Epithelial cell of prostate (primary cell): ENCODE measurements at places on chromosomes 11 and 22.

GRCh38 chr11:10032935-10033334 is 261.1 kb downstream of the SBF2 start:
- no peak for DNase-seq

- DNase-seq, result no peak
Measured at GRCh38 chr11:111719379-111719778, 46.8 kb downstream of the PPP2R1B start.

GRCh38 chr11:113579292-113579940 is 104.2 kb upstream of the DRD2 start:
- no peak for DNase-seq

- no peak for DNase-seq
Measured at GRCh38 chr11:44134625-44135024, 39.1 kb downstream of the EXT2 start.

DNA sequence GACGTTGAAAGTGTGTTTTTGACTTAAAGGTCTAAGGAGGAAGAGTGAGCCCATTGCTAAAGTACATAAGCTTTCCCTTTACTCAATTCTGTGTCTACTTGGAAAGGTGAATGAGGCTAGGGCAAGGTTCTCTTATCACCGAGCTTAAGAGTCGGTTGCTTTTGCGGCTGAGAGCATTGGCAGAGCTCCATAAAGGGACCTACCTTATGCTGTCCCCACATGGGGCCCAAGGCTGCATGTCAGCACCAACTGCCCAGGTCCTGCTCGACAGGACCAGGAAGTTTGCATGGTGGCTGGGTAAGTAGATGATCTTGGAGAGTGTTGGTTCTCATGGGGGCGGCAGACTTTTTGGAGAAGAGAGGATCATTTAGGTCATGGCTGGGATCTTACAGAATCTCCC is 91.2 kb downstream of the ZBTB16 start:
- no peak for DNase-seq

DNA sequence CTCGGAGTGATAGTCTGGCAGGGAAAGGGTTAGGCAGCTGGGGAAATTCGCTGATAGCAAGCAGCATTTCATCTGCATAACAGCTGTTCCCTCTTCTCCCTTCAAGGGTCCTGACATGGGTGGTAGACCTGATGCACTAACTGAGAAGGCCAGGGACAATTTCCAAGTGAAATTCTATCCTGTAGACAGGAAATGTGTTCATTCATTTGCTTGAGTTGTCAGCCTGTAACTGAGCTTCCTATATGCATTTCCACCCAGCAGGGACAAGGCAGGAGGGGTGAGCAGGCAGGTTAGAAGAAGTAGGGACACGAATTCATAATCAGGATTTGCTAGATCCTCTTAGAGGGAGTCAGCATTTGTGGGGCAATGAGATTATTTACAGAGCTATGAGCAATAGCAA is 154.3 kb upstream of the NCAM1 start:
- no peak for DNase-seq

- peak; percentile 87 for DNase-seq
Measured at GRCh38 chr11:65279741-65280440, 18.1 kb downstream of the POLA2 start.

DNA sequence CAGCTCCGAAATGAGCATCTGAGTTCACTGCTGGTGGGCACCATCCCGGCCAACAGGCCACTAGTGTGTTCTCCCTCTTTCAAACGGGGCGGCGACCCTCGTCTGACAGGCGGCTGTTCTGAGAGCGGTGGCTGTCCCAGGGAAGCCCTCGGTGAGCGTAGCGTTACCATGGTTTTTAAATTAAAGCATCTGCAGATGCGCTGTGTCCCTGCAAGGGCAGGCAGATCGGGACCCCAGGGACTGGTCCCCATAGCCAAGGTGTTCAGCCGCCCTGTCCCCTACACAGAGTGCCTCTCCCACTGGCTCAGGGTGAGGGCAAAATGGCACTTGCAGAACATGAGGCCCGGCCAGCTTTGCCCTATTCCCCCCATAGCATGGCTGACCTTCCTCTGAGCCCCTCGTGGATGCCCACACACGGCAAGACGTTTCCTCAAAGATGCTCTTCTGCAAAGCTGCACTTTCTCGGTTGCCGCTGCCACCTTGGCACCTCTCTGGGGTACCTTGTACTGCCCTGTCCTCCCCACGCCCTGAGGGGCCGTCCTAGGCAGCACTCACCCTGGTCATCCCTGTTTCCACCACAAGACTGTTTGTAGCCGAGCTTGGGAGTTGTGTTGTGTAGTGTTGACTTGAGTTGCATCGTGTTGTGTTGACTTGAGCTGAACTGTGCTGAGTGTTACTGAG is 51.9 kb upstream of the KCNQ1OT1 start:
- DNase-seq, result no peak

- no peak for DNase-seq
Measured at GRCh38 chr22:49602481-49602880, 225.2 kb downstream of the BRD1 start.

GRCh38 chr11:69671734-69672465 is 3.3 kb downstream of the LTO1 start:
- DNase-seq, result no peak

GRCh38 chr22:23313791-23314567 is 133.7 kb downstream of the BCR start:
- DNase-seq, result no peak

DNA sequence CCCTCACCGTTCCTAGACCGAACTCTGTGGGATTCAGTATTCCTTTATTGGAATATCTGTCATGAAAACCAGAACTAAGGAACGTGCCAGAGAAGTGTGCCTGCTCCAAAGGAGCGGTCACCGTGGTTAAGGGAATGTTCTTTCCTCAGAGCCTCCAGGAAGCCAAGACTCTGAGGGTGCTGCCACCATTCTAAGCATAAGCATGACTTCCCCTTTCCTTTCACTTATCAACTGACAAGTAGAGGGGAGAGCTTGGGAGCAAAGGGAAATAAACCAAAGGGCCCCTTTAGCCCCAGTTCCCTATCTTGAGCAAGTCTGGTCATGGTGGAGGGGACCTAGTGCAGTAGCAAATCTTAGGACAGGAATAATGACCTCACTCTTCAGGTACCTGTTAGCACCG is 26.8 kb downstream of the CTR9 start:
- no peak for DNase-seq

DNA sequence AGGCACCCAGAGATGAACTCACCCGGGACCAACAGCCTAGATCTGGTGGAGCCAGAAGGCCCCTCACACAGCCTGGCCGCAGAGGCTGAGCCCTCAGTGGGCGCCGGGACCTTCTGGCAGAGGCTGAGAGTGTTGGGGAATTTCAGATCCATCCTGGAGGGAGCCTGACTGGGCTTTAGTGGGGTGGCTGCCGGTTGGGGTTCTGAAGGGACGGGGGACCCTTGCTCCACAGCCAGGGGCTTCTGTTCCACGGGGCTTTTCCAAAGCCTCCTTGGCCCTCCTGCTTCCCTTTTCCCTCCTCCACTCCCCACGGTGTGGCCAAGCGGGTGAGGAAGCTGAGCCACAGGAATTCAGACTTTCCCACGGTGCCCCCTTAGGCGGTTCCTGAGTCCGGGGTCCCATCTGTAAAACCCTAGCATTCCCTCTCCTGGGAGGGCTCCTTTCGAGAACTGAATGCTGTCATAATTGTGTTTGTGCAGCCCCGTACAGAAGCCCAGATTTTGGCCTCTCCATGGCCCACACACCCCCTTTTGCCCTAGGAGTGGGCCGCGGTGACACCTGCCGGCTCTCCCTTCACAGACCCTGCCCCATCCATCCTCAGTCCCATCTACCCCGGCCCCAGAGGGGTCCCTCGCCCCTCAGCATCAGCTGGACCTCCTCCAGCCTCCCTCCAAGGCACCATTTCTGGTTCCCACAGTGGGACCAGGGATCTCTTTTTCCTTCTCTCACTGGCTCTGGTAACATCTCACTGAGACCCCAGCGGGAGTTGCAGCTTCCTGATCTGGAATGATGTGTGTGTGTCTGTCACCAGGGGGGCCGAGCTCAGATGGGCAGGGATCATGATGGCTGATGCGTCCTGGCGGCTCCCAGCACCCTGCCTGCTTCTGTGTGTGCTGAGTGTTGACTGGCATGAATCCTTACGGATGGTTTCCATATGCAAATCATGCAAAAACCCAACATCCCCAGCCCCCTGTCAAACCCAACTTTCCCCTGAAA is 1048.4 kb downstream of the TBC1D22A start:
- no peak for DNase-seq

GRCh38 chr22:40335358-40335757 is 10.9 kb upstream of the ADSL start:
- DNase-seq, result no peak

DNA sequence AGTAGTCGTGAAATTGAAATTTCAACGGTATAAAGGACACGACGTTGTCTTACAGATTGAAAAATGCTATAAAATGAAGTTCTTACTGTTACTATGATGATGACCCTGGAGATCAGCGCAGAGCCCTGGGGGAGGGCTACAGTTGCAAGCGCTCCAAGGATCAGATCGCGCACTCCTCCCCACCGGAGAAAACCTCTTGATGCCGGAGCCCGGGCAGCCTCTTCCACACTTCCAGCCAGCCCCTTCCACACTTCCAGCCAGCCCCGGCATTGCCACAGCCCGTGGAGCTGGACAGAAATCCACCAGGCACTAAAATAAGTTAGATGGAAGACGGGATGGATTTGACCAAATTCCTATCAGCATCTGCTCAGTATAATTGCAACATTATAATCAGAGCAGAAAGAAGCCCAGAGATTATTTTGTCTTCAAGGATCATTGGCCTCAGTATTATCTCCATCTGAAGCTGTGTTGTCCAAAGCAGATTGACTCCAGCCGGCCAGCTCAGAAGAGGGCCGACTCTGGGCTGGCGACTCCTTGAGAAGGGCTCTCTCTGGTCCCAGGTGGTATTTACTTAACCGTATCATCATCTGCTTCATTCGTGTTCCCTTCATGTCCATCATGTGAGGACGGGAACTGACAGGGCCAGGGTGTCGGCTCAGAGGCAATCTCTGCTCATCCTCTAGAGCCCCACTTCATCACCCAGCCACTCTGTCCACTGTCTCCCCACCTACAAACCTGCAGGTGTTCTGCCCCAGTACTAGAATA is 777 bp upstream of the MICAL3 start:
- DNase-seq, result no peak

- DNase-seq, result no peak
Measured at GRCh38 chr11:18485913-18486528, 30.4 kb downstream of the LDHAL6A start.

- DNase-seq, result no peak
Measured at GRCh38 chr11:100821198-100821597, 134.1 kb downstream of the ARHGAP42 start.

GRCh38 chr11:95502522-95502921 is 271.5 kb upstream of the SESN3 start:
- DNase-seq, result no peak

GRCh38 chr11:6440906-6441358 is at the start of gene HPX:
HPX (minus strand) TSS chr11:6440987; CDS start chr11:6440963, 24 bp downstream.
- no peak for DNase-seq

GRCh38 chr22:45206233-45206632 is 34.5 kb downstream of the KIAA0930 start:
- DNase-seq, result no peak

DNA sequence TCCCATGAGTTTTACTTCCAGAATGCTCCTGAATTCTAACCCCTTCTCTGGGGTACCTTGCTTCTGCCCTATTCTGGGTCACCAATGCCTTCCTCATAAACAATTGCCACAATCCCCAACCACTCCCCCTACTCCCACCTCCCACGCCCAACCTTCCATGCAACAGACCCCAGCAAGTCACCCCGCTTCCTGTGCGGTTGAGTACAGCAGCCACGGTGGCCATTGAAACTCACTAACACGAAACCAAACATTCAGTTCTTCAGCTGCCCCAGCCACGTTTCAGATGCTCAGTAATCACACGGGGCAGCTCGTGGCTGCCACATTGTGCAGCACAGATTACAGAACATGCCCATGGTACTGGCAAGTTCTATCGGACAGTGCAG is 3.7 kb upstream of the BCR start:
- no peak for DNase-seq

- no peak for DNase-seq
Measured at GRCh38 chr11:37519781-37520180, 921.7 kb upstream of the RAG2 start.

GRCh38 chr11:121349790-121350189 is 57.2 kb downstream of the SC5D start:
- DNase-seq, result no peak

- DNase-seq, result no peak
Measured at GRCh38 chr11:18245396-18245795, 3.1 kb downstream of the SAA2 start.

- no peak for DNase-seq
Measured at GRCh38 chr22:46478083-46478551, 59.3 kb downstream of the CELSR1 start.

DNA sequence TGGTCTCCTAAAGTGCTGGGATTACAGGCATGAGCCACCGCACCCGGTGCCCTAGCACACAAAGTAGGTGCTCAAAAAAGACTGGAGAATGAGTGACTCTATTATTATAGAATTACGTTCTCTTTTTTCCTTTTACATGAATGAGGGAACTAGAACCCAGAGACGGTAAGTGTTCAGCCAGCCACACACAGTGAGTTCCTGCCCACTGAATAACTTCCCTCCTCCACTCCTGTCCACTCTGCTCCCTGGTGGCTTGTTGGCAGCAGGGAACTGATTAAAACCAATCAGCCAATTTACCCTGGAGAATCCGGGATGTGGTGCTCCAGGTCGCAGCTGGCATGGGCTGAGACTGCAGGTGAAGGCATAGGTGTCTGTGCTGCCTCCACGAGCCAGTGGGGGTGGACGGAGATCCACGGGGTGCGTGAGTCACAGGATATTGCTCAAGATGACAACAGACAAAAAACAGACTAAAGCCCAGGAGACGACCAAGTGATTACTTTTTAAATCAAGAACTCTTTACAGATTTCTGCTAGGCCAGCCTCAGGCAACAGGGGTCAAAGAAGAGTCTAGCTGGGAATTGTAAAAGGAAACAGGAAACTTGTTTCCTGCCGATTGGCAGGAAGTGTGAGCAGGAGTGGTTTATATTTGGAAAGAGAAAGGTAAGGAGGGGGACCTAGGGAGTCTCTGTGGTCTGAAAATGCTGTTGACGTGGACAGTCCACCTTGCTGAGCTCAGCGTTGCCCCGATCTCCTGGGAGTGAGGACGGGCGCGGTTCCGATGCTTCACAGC is 95.2 kb upstream of the TP53I11 start:
- DNase-seq, result peak; percentile 31

- no peak for DNase-seq
Measured at GRCh38 chr11:96647621-96648020, 257.8 kb downstream of the JRKL start.

- DNase-seq, result no peak
Measured at GRCh38 chr11:119078675-119079420, 5.8 kb upstream of the HMBS start.

- DNase-seq, result no peak
Measured at GRCh38 chr22:47929646-47930185, 1167.3 kb downstream of the TBC1D22A start.
